Activated T-helper 1 cell treated with Interleukin-2 at 50 U/mL for 16 hours (primary cell): ENCODE measurements at places on chromosomes 13 and 19.

GRCh38 chr19:14510311-14511228 is 7.6 kb downstream of the DNAJB1 start:
- DNase-seq, result no peak

DNA sequence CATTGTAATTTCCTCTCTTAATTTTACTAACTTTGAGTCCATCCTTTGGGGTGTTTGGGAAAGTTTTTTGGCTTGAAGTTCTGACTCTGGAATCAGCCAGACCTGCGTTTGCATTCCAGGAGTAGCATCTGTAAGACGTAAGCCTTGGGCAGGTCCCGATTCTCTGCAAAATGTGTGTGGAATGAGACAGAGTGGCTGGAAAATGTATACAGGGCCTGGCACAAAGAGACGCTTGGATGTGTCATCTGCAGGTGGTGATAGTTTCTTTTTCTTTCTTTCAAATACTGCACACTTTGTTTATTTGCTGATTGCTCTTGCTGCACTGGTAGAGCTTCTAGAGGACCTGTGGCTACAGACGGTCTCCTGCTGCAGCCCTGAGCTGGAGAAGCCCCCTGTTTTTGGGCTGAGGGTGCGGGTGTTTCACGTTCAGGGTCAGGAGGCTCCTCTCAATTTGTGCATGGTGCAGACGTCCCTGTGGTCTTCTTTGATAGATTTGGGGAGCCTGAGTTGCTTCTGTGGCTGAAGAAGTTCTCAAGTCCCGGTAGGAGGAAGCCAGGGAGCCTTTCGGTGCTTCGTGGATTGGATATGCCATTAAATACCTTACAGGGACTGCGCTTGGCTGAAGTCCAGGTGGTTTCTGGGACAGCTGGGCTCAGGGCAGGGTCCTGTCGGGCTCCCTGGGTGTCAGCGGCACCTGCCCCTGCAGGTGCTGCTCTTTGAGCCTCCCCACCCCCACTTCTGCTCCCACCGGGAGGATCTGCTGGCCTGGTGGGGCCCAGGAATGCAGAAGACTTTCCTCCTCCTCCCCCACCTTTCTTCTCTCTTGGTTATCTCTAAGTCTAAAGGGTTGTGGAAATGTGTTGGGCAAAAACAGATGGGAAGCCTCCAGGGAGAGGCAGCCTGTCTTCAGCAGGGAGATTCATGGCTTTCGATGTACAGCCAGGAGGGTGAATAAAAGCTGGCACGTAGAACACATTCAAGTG is 44.0 kb upstream of the GAS6 start:
- no peak for DNase-seq

DNA sequence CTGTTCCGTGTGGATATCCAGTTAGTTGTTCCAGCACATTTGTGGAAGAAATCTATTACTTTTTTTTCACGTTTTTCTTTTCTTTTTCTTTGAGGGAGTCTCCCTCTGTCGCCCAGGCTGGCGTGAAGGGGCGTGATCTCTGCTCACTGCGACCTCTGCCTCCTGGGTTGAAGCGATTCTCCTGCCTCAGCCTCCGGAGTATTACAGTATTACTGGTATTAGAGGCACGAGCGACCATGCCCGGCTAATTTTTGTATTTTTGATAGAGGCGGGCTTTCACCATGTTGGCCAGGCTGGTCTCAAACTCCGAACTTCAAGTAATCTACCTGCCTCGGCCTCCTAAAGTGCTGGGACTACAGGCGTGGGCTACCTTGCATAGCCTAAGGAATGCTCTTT is 43.6 kb downstream of the ZNF611 start:
- DNase-seq, result no peak

DNA sequence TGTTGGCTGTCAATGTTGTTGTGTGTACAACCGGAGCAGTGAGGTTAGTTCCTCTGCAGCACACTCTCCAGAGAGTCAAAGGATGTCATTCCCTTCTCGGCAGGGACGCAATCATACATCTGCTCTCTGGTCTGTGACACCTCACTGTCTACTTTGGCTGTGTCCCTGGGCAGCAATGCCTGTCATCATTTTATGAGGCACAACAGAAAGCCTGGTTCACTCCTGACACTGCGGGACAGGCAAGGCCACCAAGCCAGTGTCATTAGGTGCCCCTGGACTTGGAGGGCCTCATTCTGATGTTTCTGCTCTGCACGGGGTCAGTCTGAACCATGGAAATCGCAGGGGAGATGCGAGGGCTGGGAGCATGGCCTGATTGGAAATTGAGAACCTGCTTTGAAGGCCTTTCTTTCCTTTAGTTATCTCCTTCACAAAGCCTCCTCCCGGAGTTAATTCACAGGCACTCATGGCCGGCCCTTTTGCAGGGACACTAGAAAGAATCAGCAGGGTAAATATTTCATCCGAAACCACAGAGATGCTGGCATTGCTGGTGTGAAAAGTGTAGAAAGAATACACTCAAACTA is 284.4 kb downstream of the ZNF536 start:
- no peak for DNase-seq
